ENCODE measurements at places on chromosomes 6 and 20.

GRCh38 chr20:50191544-50192363, 1.1 kb downstream of the CEBPB start:
- peak; percentile 9 for DNase-seq

DNA sequence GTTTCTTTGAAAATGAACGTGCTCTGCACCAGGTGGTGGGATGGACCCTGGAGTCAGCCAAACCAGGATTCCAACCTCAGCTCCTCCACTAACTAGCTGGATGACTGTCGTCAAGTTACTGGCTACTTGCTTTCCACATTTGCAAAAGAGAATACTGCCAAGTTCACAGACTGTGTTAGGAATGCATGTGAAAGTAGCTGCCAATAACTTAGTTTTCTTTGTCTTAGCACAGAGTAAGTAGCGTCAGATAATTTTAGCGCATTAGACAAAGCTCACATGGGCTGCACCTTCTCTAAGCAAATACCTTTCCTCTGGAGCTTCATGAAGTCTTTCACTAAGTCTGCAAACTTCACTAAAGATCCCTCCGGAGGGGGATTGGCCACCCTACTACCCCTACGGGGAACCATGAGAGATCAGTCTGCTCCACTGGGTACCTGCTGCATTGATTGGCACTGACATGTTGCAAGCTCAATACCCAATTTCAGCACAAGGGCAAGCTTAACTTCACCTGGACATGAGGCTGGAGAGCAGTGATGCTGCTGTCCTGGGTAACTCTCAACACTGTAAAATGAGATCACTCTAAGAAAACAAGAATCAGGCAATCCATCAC, 113.9 kb downstream of the MBOAT1 start:
- no peak for DNase-seq

GRCh38 chr20:884983-885952, 30.9 kb downstream of the ANGPT4 start:
- DNase-seq, result peak; percentile 62

- DNase-seq, result no peak
Observed at GRCh38 chr20:61053487-61053886, 198.6 kb upstream of the CDH4 start.

DNA sequence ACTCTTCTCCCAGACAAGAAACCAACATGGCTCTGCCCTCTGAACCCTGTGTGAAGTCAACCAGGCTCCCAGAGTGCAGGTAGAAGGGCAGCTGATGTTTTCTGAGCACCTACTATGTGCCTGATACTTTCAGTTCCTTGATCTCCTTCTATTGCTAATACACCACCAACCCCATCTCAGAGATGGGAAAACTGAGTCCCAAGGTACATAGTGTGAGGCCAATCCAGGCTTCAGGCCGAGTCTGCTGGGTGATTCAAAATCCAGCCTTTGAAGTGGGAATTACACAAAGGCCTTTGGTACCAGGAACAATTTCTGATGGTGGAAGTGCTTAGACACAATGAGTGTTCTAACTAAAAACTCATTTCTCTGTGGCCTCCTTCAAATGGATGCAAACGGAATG, 96.3 kb downstream of the NFATC2 start:
- no peak for DNase-seq

DNA sequence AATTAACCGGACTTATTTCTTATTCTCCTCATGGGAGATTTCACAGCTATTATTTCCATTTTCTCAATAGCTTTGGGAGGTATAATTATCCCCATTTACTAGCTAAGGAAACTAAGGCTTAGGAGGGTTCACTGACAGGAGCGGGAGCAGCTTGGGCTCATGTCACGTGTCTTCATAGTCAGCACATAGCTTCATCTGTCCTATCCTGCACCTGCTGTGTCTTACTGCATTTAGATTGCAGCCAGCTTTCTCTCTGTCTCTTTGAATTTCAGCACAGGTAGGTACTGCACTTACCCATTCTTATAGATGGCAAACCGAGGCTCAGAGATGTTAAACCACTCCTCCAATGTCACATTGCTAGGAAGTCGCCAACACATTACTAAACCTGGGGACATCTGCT, 839.9 kb downstream of the MAFB start:
- DNase-seq, result no peak

- DNase-seq, result no peak
Observed at GRCh38 chr20:47377122-47377722, 20.7 kb upstream of the ZMYND8 start.

GRCh38 chr20:63520934-63521601, 503 bp downstream of the PPDPF start:
- peak; percentile 63 for DNase-seq

- DNase-seq, result peak; percentile 12
Observed at GRCh38 chr20:33862709-33863403, 51.7 kb downstream of the CHMP4B start.

DNA sequence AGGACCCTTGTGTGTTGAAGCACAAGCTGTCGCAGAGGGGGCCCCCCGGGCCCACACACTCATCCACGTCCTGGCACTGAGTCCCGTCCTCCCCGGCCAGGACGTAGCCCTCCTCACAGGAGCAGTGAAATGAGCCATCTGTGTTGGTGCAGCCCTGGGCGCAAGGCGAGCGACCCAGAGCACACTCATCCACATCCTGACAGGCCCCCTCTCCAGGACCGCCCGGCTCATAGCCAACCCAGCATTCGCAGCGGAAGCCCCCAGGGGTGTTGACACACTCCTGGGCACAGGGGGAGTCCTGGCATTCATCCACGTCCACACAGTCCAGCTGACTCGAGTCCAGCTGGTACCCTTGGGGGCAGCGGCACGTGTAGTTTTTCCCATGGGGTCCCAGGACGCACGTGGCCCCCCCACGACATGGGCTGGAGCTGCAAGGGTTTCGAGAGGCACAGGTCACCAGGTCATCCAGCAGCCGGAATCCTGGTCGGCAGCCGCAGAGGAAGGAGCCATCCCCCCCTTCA, 1.2 kb downstream of the CD93 start:
- no peak for DNase-seq

DNA sequence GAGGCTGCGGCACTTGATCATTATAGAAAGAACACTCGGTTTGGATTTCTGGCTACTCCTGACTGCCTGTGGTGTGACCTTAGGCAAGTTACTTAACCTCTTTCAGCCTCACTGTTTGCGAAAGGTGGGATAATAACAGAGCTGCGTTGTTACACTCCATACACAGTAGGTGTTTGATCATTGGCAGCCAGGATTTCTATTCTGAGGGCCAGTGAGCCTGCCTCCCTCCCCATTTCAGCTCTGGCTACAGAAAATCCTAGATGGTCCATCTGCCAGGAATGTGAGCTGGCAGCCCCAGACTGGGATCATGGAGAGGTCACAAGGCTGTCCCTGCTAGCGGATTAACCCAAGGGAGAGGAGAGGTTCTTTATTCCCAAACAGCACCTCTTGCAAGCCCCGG, 2.7 kb downstream of the KCNB1 start:
- DNase-seq, result no peak

- DNase-seq, result no peak
Observed at GRCh38 chr6:1285556-1285955, 26.3 kb upstream of the FOXQ1 start.

GRCh38 chr6:52994839-52995088, 320 bp downstream of the GSTA4 start:
- DNase-seq, result peak; percentile 14

DNA sequence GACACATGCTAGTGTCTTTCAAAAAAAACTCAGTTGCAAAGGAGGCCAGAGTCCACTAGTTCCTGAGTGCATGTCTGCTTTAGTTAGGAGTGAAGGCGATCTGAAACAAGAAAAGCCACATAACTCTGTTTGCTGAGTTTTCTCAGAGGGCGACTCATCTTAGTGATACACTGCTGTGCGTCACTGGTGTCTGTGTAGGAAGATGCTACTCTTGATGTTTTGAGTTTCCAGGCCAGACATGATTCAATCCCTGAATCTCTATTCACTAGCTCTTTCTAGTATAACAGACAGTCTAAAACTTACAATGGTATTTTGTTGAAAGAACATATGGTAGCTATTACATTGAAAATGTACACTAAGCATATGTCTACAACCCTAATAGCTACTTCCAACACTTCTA, 60.9 kb downstream of the GFRAL start:
- DNase-seq, result no peak

DNA sequence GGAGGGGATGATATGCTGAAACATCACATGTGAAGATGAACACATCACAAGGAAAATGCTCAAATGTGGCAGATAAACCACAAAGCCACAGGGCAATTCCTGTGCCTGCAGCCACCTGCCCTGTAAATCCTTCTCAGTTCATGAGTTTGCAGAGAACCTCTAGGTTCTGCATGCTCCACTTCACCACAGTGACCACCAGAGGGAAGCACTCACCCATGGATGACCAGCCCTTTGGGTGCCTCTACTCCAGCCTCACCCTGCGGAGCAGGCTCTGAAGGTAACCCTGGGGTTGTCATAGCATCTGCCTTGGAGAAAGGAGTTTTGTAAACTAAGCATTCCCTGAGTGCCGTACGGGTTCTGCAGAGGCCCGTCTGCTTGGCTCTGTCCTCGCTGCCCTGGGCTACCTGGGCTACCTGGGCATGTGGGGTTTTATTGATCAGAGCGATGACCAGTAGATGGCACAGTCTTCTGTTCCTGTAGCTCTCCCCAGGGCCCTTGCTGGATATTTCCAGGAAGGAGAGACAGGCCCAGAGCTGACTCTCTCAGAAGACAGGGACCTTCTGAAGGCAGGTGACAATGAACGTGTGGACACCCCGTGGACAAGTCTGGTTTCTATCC, 31.7 kb upstream of the CST1 start:
- DNase-seq, result no peak

DNA sequence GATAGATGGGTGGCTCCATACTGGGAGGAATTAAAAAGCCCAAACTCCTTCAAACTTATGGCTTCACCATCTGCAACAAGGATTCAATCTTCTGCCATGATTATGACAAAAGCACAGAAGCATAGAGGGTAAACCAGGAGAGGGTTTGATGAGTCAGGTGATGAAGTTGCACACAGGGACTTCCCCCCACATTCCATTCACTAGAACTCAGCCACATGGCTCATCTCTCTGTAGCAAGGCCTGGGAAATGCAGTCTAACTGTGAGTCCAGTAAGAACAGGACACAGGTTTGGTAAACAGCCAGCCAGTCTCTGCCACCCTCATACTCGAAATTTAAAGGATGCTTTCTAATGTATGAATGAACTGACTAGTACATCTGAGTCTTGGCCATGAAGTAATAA, 142.9 kb downstream of the HIVEP2 start:
- DNase-seq, result no peak

DNA sequence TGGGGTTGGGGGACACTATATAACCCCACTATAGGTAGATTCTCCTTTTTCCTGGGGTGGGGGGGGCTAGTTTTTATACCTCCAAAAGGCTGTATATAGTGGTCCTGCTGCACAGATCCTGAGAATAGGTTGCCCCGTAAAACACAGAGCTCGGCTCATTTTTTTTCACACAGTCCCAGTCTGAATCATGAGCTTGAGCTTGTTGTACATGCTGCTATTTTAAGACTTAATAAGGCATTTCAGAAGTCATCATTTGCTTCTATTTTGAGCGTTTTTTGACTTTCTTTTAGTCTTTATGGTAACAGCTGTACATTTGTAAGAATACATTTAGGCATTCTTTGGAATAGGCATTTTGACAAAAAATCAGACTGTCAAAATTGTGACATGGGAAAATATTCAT, 30.5 kb downstream of the SLC9A8 start:
- DNase-seq, result no peak

DNA sequence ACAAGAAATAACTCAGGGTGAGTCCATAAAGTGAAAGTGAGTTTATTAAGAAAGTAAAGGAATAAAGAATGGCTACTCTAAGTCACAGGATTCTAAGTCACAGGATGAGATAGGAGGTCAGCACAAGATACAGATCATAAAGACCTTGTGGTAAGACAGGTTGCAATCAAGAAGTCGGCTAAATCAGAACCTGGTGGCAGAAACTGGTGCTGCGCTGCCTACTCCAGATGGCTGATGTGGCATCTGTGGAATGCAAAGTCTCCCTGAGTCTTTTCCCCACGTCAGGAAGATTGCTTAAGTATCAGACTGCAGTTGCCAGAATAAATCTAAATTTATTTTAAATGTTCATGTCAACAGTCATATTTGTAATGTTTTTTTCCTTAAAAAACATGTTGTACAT, 10.7 kb upstream of the KCNK15 start:
- DNase-seq, result no peak

DNA sequence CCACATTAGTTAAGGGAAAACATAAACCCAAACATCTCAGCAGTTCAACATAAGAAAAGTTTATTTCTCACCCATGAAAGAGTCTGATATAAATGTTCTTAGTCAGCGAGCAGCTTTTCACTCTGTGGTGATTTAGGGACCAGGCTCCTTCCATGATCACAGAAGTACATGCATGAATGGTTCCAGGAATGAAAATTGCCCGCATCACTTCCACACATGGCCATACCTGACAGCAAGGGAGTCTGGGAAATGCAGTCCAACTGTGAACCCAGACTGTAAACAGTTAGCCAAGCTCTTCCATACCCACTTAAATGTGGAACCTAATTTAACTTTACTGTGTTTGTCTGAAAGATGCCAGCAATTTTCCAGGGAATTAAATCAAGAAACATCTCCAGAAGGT, 353.9 kb downstream of the HACE1 start:
- no peak for DNase-seq

GRCh38 chr20:18808712-18809111, 4.9 kb upstream of the SCP2D1 start:
- no peak for DNase-seq

DNA sequence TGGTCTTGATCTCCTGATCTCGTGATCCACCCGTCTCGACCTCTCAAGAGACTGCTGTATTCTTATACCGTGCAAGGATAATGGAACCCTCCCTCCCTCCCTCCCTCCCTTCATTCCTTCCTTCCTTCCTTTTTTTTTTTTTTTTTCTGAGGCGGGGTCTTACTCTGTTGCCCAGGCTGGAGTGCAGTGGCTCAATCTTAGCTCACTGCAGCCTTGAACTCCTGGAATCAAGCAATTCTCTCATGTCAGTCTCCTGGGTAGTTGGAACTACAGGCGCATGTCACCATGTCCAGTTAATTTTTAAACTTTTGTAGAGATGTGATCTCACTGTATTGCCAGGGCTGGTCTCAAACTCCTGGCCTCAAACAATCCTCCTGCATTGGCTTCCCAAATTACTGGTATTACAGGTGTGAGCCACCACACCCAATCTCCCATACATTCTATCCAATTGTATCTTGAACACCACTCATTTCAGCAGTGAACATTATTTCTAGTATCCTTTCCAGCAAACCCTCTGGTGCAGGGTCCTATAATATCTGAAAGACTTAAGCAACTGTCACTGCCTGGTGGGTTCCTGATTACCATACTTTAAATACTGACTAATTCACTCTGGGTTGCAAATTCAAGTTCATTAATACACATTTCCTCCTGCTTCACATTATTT, 210.0 kb upstream of the ZNF217 start:
- no peak for DNase-seq

- DNase-seq, result no peak
Observed at GRCh38 chr6:31870385-31870921, 7.8 kb upstream of the NEU1 start.

GRCh38 chr20:11902285-11902697, 15.4 kb upstream of the BTBD3 start:
- no peak for DNase-seq

DNA sequence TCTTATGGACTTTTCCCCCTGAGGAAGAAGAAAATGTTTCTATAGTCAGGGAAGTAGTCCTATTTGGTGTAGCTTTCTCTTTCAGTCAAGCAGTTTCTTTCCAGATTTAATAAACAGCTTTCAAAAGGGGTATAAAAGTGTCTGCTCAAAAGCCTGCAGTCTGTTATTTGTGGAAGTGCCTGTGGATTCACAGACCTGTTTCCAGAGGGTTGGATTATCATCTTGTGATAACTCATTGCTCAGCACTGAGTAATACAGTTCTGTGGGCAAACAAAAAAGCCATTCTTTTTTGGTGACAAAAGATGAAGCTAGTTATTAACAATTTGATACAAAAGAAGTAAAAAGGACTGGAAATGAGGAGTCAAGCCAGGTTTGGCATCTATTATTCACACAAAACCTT, 358.2 kb upstream of the ID4 start:
- no peak for DNase-seq
